ENCODE measurements at places on chromosomes 2 and 18. TPM values are rescaled to one million over a fixed set of nuclear protein-coding genes. Genes with fewer than 3 reads are reported as not detected.
A peak's percentile ranks its signal among the peaks of the same experiment; 100 is the strongest.

DNA sequence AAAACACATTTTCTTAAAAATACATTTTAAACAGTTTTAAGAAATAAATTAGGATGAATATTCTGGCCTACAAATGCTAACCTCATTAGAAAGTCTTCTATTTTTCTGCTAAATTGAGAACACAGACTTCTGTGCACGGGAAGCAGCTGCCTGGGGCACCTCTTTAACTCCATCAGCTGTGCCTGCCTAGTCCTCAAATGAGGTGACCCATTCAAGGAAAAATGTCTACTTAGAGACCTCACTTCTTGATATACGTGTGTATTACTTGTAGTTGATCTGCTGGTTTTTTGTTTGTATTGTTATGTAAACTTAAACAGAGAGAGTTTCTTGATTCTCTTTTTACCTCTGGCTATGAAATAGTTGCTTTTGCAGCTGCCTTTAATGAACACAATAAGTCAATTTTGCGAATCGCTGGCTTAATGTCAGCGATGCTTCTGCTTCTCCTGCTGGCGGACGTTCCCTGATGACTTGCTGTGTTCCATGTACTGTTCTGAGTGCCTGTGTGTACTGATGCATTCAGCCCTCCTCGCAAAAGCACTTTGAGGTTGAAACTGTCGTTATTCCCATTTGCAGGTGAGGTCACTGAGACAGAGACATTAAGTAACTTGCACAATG lies 88.7 kb upstream of the TXNDC2 start:
- H3K27ac ChIP-seq: peak overlapping the region; percentile 74
- H3K27me3 ChIP-seq: no peaks in the 10 kb centered on the region
- DNase-seq: peak; percentile 34
- no peak overlapping the region for H3K4me3 ChIP-seq

GRCh38 chr2:42386682-42387081 lies 25.7 kb upstream of the COX7A2L start:
- DNase-seq: peak; percentile 43
- H3K36me3 ChIP-seq: no peaks in the 10 kb centered on the region
- H3K27ac ChIP-seq: no peak overlapping the region
- no peaks in the 10 kb centered on the region for H3K27me3 ChIP-seq
- no peak overlapping the region for H3K4me3 ChIP-seq

DNA sequence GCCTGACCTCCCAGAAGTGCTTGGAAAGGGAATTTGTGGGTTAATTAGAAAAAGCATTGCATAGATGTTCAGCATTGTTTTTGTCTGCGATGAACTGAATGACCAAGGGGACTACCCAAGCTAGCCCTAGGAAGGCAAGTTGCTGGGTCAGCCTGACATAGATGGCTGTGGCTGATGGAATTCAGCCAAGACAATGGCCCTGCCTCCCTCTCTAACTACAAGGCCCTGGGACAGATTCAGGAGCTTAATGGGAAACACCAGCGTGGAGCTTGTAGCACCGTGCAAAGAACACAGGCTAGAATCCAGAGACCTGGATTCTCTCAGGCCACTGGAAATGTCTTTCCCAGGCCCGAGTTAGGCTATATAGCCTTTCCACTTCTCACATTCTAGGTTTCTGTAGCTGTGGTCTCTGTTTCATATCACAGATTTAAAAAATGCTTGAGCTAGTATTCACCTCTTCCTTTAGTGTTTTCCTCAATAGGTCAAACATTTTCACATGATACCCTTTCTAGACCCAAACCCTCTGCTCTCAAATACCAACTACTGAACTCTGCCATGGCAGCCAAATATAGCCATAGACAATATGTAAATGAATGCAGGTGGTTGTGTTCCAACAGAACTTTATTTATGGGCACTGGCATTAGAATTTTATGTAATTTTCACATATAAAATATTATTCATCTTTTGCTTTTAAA lies 294.3 kb upstream of the MEX3C start:
- no peak overlapping the region for H3K4me3 ChIP-seq
- DNase-seq: no peak
- no peaks in the 10 kb centered on the region for H3K4me1 ChIP-seq
- H3K27me3 ChIP-seq: no peaks in the 10 kb centered on the region

Gene ITPRIPL1
- polyA plus RNA-seq: 4.3 TPM

DNA sequence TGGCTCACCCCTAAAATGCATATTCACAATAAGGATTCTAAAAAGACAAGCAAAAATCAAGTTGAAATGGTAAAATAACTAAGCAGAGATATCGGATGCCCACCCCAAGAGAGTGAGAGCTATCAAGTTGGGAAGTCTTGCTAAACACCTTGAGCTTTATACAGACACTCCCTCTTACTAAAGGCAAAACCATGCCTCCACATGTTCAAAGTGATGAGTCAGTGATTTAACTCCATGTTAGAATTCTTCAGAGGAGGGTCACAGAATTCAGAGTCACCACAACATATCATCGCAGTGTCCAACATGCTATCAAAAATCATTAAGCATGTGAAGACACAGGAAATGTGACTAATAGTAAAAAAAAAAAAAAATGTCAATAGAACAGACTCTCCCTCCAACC lies 20.6 kb upstream of the ST8SIA3 start:
- H3K4me1 ChIP-seq: no peaks in the 10 kb centered on the region
- no peak for DNase-seq
- H3K36me3 ChIP-seq: no peaks in the 10 kb centered on the region
- no peak overlapping the region for H3K27ac ChIP-seq
- no peak overlapping the region for H3K4me3 ChIP-seq

- H3K4me1 ChIP-seq: peaks cover 57% of the 10 kb centered on the region
- no peak for DNase-seq
- H3K4me3 ChIP-seq: no peak overlapping the region
- H3K27ac ChIP-seq: peak overlapping the region; percentile 54
- no peaks in the 10 kb centered on the region for H3K27me3 ChIP-seq
Observed at GRCh38 chr2:75592030-75592429, 31.3 kb upstream of the EVA1A start.

- no peaks in the 10 kb centered on the region for H3K36me3 ChIP-seq
- no peak overlapping the region for H3K4me3 ChIP-seq
- H3K27ac ChIP-seq: no peak overlapping the region
Observed at GRCh38 chr2:216838151-216838550, 21.7 kb downstream of the TNP1 start.

Gene SLC14A1
- 2.4 TPM for polyA plus RNA-seq

Gene DSG1
- not detected for polyA plus RNA-seq

DNA sequence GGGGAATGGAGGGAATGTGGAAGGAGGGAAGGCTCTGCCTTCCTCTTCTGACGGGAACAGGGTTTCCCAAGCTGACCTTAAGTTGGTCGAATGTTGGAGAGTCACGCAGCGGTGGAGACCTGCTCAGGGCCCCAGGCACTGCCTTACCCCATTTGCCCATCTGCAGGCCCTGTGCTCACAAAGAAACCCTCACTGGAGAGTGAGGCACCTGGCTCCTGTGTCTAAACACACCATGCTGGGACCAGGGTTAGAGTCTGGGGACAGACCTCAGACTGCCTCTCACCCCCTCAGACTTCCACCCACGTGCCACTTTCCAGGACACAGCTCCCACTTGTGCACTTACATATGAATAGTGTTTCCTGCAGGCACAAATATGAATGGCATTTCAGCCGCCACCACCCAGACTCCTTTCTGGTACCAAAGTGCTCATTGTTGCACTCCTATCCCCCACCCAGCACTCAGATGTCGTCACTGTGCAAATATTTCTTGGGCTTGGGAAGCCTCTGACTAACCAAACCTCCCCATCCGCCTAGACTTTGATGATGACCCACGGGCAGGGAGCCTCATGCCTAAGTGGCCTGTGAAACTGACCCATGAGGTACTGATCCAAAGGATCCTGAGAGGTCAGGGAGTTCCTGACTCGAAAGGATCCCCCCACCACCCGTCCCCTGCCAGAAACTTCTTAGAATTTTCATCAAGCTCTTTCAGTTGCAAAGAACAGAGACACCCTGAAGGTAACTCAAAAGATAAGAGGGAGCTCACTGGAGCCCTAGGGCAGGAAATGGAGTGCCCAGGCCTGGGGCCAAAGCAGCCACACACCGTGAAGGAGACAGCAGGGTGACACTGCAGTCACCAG lies 78.3 kb downstream of the STPG4 start:
- peak; percentile 62 for DNase-seq
- no peak overlapping the region for H3K4me3 ChIP-seq
- H3K27me3 ChIP-seq: no peaks in the 10 kb centered on the region
- no peaks in the 10 kb centered on the region for H3K36me3 ChIP-seq
- peaks cover 85% of the 10 kb centered on the region for H3K4me1 ChIP-seq

GRCh38 chr2:576292-576691 lies 100.9 kb downstream of the TMEM18 start:
- H3K4me3 ChIP-seq: no peak overlapping the region
- H3K36me3 ChIP-seq: no peaks in the 10 kb centered on the region
- no peak overlapping the region for H3K27ac ChIP-seq
- H3K27me3 ChIP-seq: no peaks in the 10 kb centered on the region

Gene STPG4
- 0.20 TPM for polyA plus RNA-seq

Gene SERPINB2
- polyA plus RNA-seq: 9.8 TPM
